Trophoblast cell (in vitro differentiated cells and primary cell): ENCODE measurements at places on chromosomes 2 and 18.
A peak's percentile ranks its signal among the peaks of the same experiment; 100 is the strongest.

GRCh38 chr2:228556717-228557116, 375.2 kb upstream of the SPHKAP start:
- no peaks in the 10 kb centered on the region for H3K27me3 ChIP-seq
- DNase-seq = no peak

DNA sequence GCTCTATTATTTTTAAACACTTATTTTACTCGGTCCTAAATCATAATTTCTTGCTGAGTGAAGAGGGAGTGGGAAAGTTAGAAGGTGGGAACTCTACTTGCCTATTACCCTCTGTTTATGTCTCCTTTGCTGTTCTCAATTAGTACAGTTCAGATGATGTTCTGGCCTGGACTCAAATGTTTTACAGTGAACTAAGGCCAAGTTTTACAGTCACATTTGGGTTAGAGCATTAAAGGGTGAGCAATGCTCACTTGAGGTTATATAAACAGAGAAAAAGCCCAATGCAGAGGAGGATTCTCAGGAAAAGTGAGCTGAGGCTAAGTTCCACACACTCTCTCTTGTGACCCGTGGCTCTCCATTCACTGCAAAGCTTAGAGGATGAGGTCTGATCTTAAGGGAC, 52.4 kb downstream of the ITSN2 start:
- DNase-seq = no peak
- H3K36me3 ChIP-seq = peaks cover 3% of the 10 kb centered on the region
- H3K27ac ChIP-seq = no peak overlapping the region
- H3K27me3 ChIP-seq = no peaks in the 10 kb centered on the region

DNA sequence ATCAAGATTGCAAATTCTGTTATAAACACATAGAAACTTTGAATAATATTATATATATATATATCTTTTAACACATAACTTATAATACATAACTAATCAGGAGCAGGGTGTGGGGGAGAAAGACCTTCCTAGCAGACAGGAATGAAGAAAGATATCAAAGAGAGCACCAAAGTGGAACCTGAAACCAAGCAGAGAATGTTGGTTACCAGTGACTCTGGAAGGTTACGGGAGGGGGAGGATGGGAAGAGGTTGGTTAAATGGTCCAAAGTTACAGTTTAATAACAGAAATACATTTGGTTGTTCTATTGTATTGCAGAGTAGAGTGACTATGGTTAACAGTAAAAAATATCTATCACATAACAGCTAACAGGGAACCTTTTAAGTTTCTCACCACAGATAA, 366.7 kb downstream of the LRRTM4 start:
- no peak overlapping the region for H3K4me3 ChIP-seq
- no peaks in the 10 kb centered on the region for H3K36me3 ChIP-seq
- no peaks in the 10 kb centered on the region for H3K4me1 ChIP-seq
- H3K27me3 ChIP-seq = no peaks in the 10 kb centered on the region
- no peak for DNase-seq

- DNase-seq = no peak
- H3K27me3 ChIP-seq = peaks cover 71% of the 10 kb centered on the region
- no peaks in the 10 kb centered on the region for H3K36me3 ChIP-seq
- H3K27ac ChIP-seq = no peak overlapping the region
Observed at GRCh38 chr2:44953499-44953883, 12.0 kb downstream of the SIX3 start.

- no peak for DNase-seq
- H3K4me1 ChIP-seq = peaks cover 3% of the 10 kb centered on the region
- H3K4me3 ChIP-seq = no peak overlapping the region
Observed at GRCh38 chr2:64629329-64629781, 24.4 kb downstream of the SERTAD2 start.

GRCh38 chr18:67510831-67511230, 5.7 kb downstream of the DSEL start:
- H3K4me3 ChIP-seq = no peak overlapping the region
- H3K4me1 ChIP-seq = no peaks in the 10 kb centered on the region
- no peaks in the 10 kb centered on the region for H3K36me3 ChIP-seq
- H3K27ac ChIP-seq = no peak overlapping the region
- no peaks in the 10 kb centered on the region for H3K27me3 ChIP-seq
- DNase-seq = no peak

DNA sequence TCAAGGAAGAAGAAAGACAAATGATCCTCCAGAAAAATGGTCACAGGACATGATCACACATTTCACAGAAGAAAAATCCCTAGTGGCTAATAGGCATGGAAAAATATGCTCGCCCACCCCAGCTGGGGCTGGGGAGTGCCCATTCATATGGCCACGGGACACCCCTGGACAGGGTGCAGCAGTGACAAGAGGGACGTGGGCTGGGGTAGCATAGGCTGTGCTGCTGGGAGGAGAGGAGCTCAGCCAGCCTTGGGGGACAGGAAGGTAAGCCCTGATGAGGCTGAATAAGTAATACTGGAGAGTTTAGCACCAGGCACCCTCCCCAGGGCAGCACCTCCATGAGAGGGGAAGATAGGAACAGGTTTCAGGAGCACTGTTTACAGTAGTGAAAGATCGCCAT, 254.9 kb upstream of the HS6ST1 start:
- H3K27ac ChIP-seq = no peak overlapping the region
- H3K4me3 ChIP-seq = no peak overlapping the region
- DNase-seq = no peak
- H3K4me1 ChIP-seq = no peaks in the 10 kb centered on the region
- H3K36me3 ChIP-seq = no peaks in the 10 kb centered on the region

GRCh38 chr18:47799376-47799775, 131.1 kb downstream of the SMAD2 start:
- peaks cover 8% of the 10 kb centered on the region for H3K4me1 ChIP-seq
- no peaks in the 10 kb centered on the region for H3K27me3 ChIP-seq
- H3K36me3 ChIP-seq = no peaks in the 10 kb centered on the region
- DNase-seq = no peak

DNA sequence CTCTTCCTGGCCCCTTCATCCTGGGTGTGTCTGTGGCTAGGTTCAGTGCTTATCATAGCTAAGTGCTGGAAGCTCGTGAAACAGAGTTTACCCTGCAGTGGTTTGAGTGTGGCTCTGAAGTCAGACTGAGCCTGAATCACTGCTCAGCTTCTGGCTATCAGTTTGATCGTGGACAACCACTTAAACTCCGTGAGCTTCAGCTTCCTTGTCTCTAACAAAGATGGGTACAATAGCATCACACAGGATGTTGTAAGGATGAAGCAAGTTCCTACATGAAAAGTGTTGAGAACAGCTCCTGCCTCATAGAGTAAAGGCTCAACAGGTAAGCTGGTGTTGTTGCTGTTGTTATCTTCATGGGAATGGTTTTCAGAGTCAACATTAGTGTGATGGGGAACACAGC, 210.3 kb downstream of the CLIP4 start:
- no peaks in the 10 kb centered on the region for H3K4me1 ChIP-seq
- no peak for DNase-seq
- H3K4me3 ChIP-seq = no peak overlapping the region
- H3K36me3 ChIP-seq = no peaks in the 10 kb centered on the region
- no peak overlapping the region for H3K27ac ChIP-seq
- no peaks in the 10 kb centered on the region for H3K27me3 ChIP-seq

DNA sequence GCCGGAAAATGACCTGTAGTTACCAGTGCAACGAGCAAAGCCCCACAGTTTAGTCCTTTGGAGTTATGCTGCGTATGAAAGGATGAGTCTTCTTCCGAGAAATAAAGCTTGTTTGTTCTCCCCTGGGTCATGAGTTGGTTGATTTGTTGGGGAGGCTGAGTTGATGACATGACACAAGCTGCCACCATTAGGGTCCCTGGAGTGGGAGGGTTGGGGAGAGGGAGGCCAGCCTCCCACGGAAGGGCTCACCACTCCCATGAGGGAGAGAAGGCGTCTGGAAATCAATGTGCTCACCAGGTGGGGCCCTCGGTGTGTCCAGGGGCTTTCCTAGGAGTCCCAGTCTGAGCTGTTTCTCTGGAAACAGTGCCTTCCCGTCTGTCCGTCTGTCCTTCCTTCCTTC, 7.4 kb upstream of the DGKD start:
- H3K27me3 ChIP-seq = no peaks in the 10 kb centered on the region
- DNase-seq = no peak
- no peak overlapping the region for H3K27ac ChIP-seq
- H3K4me3 ChIP-seq = no peak overlapping the region

GRCh38 chr2:231680992-231681852, 27.1 kb upstream of the PTMA start:
- H3K27ac ChIP-seq = peak overlapping the region; percentile 98
- DNase-seq = peak; percentile 70
- peak overlapping the region; percentile 68 for H3K4me3 ChIP-seq
- H3K36me3 ChIP-seq = no peaks in the 10 kb centered on the region
- H3K27me3 ChIP-seq = no peaks in the 10 kb centered on the region

DNA sequence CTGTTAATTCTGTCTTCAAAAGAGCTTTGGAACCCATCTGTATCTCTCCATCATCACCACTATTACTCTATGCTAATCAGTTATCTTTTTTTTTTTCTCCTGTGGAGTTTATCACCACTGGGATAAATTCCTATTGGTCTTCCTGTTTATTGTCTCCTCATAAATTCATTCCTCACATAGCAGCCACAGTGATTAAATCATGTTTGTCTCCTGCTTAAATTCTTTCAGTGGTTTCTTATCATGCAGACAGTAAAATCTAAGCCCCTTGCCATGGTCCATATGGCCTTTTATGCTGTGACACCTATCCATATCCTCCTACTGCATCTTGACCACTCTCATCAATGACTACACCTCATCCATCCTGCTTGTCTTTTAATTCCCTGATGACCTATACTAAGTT, 239.8 kb upstream of the ZEB2 start:
- no peaks in the 10 kb centered on the region for H3K27me3 ChIP-seq
- no peaks in the 10 kb centered on the region for H3K4me1 ChIP-seq
- no peak overlapping the region for H3K4me3 ChIP-seq
- H3K27ac ChIP-seq = no peak overlapping the region
- DNase-seq = no peak
- no peaks in the 10 kb centered on the region for H3K36me3 ChIP-seq

DNA sequence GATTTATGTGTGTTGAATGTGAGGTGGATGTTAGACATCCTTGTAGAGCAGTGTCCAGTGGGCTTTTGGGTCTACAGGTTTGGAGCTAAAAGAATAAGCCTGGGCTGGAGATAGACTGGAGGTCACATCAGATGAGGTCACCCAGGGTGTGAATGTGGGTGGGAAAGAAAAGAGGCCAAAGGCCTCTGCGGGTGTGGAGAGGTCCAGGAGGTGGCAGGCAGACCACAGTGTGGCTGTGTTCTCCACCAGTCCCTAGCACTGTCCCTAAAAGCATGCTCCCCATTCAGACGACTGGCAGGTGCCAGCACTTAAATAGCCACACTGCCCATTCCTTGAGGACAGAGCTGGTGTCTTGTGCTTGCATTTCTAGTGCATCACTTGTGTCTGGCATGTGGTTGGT, 4.1 kb downstream of the ATG4B start:
- peaks cover 6% of the 10 kb centered on the region for H3K36me3 ChIP-seq
- DNase-seq = no peak
- H3K27me3 ChIP-seq = no peaks in the 10 kb centered on the region
- H3K27ac ChIP-seq = no peak overlapping the region
- peaks cover 2% of the 10 kb centered on the region for H3K4me1 ChIP-seq

DNA sequence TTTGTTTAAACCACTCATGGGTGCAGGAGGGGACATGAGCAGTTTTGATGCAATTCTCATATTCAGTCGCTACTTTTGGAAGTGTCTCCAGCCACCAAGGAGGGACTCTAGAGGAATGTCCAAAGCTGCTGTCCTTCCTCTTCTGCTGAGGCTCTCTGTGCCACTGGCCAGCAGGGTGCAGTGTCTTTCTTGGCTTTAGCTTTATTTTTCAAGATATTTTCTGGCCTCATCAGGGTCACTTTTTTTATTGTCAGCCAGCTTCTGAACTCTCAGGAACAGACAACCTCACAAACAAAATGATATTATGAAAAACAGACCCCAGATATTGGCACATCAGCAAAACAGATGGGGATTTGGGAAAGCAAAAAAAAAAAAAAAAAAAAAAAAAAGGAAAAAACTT, 289.3 kb upstream of the ZSWIM2 start:
- H3K36me3 ChIP-seq = no peaks in the 10 kb centered on the region
- H3K27ac ChIP-seq = no peak overlapping the region
- peak; percentile 38 for DNase-seq
- no peaks in the 10 kb centered on the region for H3K4me1 ChIP-seq

- DNase-seq = no peak
- H3K36me3 ChIP-seq = no peaks in the 10 kb centered on the region
- no peak overlapping the region for H3K27ac ChIP-seq
- H3K27me3 ChIP-seq = no peaks in the 10 kb centered on the region
- H3K4me1 ChIP-seq = no peaks in the 10 kb centered on the region
Observed at GRCh38 chr18:46559946-46560670, 96.9 kb downstream of the LOXHD1 start.

DNA sequence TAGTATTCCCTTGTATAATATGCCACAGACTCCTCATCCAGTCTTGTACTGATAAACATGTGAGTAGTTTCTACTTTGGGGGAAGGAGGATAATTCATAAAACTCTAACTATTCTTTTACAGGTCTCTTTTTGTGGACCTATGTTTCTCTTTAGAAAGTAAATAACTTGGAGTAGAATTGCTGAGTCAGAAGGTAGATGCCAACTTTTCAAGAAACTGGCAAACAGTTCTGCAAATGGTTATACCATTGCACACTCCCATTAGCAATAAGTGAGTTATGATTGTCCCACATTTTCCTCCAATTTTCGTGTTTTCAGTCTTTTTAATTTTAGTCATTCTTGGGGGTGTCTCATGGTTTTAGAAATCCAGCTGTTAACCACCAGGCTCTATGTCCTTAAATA, 477.2 kb upstream of the LRRTM4 start:
- no peak for DNase-seq
- no peaks in the 10 kb centered on the region for H3K4me1 ChIP-seq
- H3K36me3 ChIP-seq = no peaks in the 10 kb centered on the region
- no peak overlapping the region for H3K27ac ChIP-seq

DNA sequence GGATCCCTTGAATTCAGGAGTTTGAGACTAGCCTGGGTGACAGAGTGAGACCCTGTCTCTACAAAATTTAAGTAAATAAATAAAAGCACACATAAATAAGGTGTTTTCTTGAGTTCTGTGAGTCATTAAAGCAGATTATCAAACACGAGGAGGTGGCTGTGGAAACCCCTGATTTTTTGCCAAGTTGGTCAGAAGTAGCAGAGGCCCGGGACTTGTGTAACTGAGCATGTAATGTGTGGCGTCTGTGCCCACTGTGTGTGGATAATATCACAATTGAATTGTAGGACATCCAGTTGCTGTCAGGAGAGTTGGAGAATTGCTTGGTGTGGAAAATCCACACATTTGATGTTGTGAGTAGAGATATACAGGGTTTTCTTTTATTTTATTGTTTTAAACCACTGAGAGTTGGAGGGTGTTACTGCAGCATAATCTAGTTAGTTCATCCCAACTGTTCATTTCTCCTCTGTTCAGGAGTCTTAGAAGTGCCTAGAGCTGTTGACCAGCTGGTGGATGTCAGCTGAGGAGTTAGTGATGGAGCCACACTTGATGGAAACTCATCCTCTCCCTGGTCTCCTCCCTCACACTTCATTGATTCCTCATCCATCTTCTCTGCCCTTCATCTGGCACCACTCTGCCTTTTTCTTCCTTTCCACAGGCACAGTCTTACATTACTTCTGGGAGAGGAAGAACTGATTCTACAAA, 45.9 kb upstream of the RHOB start:
- no peaks in the 10 kb centered on the region for H3K4me1 ChIP-seq
- no peaks in the 10 kb centered on the region for H3K27me3 ChIP-seq
